ENCODE measurements at places on chromosomes 7 and 10. TPM values are rescaled to one million over a fixed set of nuclear protein-coding genes. Genes with fewer than 3 reads are reported as not detected.
A peak's percentile ranks its signal among the peaks of the same experiment; 100 is the strongest.

DNA sequence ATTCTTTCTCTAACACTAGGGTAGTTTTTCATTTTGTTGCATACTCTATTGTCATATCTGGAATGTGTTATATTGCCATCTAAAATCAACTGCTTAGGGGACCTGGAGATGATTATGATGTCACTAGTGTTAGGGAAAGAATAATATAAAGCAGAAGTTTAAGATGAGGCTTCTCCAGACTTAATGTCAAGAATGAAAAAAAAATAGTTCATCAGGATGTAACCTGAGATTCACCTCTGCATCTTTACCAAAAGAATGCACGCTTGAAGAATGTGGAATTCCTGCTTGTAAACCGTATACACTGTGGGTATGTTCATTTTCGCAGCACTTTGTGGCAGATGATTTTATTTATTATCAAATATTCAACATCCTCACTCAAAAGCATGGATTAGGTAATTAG, 184.6 kb downstream of the ST7 start:
- no peak for DNase-seq

- no peak for DNase-seq
Observed at GRCh38 chr7:38878694-38879457, 30.1 kb downstream of the VPS41 start.

DNA sequence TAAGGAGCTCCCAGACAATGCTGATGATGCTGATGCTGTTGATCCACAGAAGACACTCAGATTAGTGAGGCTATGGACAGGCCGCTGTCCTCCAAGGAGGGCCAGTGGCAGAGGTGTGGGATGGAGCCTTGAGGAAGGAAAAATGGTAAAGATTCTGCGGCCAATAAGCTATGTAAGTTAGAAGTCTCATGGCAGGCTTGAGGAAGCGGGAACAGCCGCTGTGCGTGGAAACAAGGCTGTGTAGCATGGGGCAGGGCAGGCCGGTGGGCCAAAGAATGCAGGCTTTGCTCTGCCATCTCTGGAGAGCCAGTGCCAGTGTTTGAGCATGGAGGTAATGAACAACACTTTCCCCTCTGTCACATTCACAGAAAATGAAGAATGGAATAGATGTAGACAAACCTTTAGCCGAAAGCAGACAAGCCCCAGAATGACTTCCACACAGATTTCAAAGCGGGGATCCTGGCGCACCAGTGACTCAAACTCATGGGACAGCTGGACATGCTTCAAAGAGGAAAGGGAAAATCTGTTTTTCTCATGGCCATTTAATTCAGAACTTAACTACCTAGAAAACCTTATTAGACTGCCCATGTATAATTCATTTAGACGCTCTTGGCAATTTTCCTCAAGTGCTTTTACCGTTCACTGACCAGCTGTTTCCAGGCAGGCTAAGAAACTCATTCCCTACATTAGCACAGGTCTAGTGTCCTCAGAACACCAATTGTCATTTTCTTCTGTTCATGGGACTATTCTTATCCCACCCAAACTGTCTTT, 16.9 kb upstream of the FIGNL1 start:
- no peak for DNase-seq

GRCh38 chr10:3239066-3239919, 66.7 kb upstream of the PITRM1 start:
- DNase-seq: peak; percentile 81

DNA sequence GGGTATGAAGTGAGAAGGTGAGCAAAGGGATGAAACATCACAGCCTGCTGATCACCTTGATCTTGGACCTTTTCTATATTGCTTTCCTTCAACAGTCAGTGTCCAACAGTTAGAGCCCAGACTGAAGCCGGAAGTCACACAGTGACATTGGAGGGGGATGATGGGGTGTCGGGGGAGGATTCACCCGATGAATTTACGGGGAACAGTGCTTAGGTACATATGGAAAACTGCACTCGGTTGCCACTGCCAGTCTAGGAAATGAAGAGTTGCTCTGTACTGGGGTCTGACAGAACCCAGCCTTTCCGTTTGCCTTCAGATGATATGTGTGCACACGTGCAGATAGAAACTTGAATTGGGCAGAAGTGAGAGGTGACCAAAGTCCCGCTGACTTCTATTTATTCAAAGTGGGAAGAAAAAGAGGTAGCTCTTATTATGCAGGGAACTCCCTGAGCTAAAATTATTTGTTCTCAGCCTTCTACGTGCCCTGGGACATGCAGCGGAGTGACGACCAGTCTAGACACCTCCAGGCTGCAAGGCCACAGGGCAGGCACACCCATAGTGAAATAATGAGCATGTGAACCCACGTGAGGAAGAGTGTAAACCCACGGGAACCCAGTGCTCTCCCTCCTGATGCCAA, 107.2 kb upstream of the INHBA start:
- no peak for DNase-seq

DNA sequence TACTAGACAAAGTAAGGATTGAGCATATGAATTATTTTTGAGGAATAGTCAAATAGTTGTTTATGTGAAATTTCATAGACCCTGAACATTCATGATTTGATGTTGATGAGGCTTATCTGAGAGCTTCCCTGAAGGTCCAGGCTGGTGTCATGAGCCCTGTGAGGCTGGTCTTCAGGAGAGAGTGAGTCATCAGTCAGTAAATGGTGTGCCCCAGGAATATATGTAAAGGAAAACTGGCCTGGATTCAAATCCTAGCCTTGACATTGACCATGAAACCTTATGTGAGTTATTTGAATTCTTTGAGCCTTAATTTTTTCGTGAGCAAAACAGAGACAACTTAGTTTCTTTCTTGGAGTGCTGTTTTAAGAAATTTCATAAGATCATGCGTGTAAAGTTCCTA, 6.2 kb downstream of the TMEM236 start:
- DNase-seq: no peak

- no peak for DNase-seq
Observed at GRCh38 chr10:88080213-88080612, 216.8 kb downstream of the PTEN start.

DNA sequence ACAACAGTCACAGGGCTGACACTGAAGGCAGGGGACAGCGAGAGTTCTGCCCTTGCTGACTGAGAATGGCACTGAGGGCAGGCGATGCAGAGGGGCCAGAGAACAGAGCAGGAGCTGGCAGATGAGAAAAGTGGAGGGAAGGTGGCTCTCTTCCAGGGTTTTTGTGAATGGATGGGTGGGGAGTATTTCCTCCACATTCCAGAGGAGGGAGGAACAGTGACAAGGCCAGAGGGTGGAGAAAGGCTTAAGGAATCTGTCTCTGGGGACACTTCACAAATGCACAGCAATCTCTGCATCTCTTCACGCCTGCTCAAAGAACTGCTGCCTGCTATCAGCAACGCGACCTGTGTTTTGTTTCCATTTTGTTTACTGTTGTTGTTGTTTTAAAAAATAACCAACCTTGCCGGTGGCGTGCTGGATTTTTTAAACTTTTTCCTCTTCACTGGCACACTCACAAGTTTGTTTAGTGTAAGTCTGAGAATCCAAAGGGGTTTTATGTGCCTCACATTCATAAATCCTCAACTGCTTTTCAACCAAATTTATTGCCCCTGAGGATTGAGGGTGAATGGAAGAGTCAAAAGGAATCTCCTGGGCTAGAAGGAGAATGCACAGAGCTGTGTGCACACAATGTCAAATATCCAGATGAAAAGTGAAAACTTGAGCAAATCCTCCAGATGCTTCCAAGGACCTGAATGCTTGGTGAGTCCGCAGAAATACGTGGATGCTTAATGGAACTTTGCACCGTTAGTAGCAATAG, 129.3 kb downstream of the GLI3 start:
- no peak for DNase-seq

GRCh38 chr10:123619067-123619855, 46.9 kb upstream of the GPR26 start:
- no peak for DNase-seq

DNA sequence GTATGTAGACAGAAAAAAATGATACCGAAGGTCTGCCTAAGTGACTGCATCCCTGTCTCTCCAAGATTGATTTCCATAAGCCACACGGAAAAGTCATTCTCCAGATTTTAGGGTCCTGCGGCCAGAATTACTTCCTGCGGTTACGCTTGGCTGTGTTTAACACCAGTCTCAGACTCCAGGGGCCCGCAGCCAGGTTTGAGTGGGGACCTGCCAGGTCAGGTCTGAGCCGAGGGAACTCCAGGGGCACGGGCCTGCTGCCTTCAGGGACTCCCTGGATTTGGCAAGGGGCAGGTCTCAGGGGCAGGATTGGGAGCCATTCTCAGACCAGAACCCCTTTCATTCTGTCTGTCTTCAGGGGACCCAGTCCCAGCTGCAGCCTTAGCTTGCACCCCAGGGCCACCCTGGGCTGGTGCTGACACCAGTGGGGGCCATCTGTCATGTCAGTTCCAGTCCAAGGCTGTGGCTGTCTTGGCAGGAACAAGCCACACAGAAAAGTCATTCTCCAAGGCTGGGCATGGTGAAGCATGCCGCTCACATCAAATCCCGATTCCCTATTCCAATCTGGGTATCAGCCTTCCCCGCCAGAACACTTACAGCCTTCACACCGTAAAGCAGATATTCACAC, 39.0 kb downstream of the TMEM120A start:
- no peak for DNase-seq

- peak; percentile 66 for DNase-seq
Observed at GRCh38 chr7:100655908-100656674, at the start of gene ACTL6B. Gene ACTL6B, minus strand, starts transcription at chr7:100656448. Its CDS starts 94 bp downstream, at chr7:100656354.

DNA sequence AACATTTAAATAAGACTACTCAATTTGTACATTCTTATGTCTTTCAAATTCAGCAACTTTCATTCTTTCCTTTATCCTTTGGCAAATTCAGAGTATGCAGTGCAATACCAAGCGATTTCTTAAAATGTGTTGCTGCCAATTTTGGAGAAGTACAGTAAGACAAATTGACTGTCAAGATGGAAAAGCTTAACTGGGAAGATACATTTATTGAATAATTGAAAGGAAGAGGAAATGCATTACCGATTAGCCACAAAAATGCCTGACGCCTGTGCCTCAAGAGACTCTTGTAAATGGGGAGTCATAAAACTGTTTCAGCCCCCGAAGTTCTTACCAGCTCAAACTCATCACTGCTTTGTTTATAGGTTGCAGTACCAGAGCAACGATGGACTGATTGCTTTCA, 373.3 kb upstream of the GALNT17 start:
- no peak for DNase-seq

GRCh38 chr10:22454634-22455033, 109.3 kb downstream of the SPAG6 start:
- no peak for DNase-seq

DNA sequence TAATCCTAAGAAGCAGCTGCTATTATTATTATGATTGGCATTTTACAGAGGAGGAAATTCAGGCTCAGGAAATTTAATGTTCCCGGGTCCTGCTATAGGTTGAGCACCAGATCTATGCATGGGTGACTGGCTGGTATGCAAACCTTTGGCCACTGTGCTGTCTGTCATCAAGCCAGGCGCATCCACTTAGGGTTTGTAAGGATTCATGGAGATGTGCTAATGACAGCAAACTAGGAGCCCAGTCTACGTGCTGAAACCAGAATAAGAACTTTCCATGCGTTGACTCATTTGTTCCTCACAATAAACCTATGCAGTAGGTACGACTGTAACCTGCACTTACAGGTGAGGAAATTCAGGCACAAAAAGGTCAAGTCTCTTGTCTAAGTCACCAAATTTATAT, 64.5 kb upstream of the ZMIZ1 start:
- DNase-seq: no peak

DNA sequence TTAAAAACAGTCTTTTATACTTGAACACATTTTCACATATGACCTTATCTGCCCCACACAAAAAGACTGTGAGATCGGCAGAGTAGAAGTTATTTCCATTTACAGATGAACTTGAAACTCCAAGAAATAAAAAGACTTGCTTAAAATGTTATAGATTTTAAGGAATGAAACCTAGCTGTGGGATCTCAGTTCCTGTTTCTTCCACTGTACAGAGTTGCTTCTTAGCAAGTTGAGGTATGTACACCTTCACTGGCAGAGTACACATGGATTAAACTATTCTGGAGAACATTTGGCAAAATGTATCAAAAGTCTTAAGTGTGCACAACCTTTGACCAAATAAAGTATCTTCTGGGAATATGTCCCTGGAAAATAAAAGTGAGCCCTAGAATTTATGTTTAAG, 48.3 kb downstream of the A1CF start:
- DNase-seq: no peak

DNA sequence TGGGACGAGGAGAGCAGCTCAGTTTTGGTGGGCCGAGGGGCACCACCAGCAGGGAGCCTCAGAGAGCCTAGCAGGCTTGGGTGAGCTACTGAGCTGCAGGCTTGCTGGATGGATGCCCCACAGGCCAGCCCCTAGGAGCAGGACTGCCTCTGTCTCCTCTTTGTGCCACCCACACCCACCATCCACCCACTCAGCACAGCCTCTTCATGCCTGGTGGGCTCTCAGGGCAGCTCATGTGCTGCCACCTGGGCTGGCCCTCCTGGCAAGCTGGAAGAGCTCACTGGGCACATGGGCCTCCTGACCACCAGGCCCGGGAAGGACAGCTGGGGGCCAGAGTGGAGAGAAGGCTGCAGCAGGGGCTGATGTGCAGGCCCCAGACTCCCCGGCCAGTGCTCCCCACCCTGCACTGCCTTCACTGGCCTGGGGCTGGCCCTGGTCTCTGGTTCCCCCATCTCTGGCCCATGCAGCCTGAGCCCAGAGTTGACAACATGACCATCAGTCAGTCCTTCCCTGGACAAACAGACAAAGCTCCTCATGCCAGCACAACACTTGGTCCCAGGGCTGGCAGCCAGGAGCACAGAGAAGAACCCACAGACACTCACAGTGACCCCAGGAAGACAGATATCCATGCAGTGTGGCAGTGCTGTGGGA, 8.2 kb downstream of the RASGEF1A start:
- DNase-seq: no peak

- DNase-seq: no peak
Observed at GRCh38 chr10:48946891-48947500, 7.4 kb upstream of the LRRC18 start.

- no peak for DNase-seq
Observed at GRCh38 chr7:25765110-25765655, 386.8 kb upstream of the NFE2L3 start.

GRCh38 chr7:64733550-64734240, 60.5 kb upstream of the ZNF138 start:
- DNase-seq: no peak

GRCh38 chr7:157910446-157910845, 573.6 kb downstream of the DNAJB6 start:
- DNase-seq: no peak

- DNase-seq: no peak
Observed at GRCh38 chr10:5951721-5952407, 25.5 kb downstream of the IL15RA start.

- DNase-seq: no peak
Observed at GRCh38 chr10:64477791-64478190, 956.6 kb downstream of the REEP3 start.

GRCh38 chr10:53029449-53029848, 256.9 kb upstream of the MBL2 start:
- DNase-seq: no peak

- DNase-seq: no peak
Observed at GRCh38 chr7:22812353-22812752, 10.3 kb downstream of the TOMM7 start.

ATOH7 gene
- not detected for total RNA-seq

CCDC146 gene
- 2.1 TPM for total RNA-seq

DNAJB6 gene
- total RNA-seq: 80.6 TPM

PDZD7 gene
- 0.65 TPM for total RNA-seq

RBP4 gene
- total RNA-seq: not detected

FGFBP3 gene
- total RNA-seq: 3.1 TPM

OR2A7 gene
- total RNA-seq: 2.1 TPM
